ENCODE measurements at places on chromosomes 3 and 15.

DNA sequence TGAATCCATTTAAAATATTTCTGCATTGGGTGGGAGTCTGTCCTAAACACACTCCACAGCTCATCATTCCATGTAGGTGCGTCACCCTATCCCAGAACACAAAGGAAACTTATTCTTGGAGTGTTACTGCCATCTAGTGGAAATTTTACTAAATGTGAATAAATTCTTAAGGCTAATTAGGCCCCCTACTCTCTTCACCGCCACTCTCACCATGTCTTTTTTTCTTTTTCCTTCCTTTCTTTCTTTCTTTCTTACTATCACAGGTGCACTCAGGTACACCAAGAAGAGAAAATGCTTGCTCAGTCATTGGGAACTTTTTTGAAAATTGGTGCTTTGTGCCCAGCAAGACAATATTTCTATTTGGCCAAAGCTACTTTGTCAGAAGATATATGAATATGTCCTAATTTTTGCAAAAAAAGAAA, 26.4 kb upstream of the ATP8B4 start:
- DNase-seq: peak; percentile 74

- DNase-seq: peak; percentile 63
Measured at GRCh38 chr3:197367081-197367780, 68.8 kb upstream of the DLG1 start.

GRCh38 chr15:39685999-39686613, 96.5 kb downstream of the FSIP1 start:
- peak; percentile 45 for DNase-seq

DNA sequence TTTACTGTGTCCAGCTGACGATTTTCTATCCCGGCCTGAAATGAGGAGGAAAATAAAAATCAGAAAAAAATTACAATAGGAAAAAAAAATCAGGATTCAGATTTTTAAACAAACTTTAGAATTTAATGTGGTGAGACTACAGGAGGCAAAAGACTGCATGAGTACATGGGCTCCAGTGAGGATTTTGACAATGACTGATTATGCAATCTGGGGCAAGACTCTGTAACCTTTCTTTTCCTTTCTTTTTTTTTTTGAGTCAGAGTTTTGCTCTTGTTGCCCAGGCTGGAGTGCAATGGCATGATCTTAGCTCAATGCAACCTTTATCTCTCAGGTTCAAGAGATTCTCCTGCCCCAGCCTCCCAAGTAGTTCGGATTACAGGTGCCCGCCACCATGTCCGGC, 29.9 kb downstream of the SPG11 start:
- DNase-seq: no peak

DNA sequence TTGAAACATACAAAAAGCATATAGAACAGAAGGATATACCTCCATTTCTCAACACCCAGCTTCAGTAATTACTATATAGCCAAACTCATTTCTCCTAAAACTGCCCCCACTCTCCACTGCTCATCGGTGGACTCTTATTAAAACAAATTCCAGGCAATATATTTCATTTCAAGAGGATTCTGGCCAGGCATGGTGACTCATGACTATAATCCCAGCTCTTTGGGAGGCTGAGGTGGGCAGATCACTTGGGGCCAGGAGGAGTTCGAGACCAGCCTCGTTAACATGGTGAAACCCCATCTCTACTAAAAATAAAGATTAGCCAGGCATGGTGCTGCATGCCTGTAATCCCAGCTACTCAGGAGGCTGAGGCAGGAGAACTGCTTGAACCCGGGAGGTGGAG, 40.9 kb downstream of the SNX4 start:
- no peak for DNase-seq
